RWPE1 (cell line): ENCODE measurements at places on chromosomes 12 and 14.

- no peak for DNase-seq
Measured at GRCh38 chr14:24613747-24614146, 4.3 kb upstream of the GZMH start.

DNA sequence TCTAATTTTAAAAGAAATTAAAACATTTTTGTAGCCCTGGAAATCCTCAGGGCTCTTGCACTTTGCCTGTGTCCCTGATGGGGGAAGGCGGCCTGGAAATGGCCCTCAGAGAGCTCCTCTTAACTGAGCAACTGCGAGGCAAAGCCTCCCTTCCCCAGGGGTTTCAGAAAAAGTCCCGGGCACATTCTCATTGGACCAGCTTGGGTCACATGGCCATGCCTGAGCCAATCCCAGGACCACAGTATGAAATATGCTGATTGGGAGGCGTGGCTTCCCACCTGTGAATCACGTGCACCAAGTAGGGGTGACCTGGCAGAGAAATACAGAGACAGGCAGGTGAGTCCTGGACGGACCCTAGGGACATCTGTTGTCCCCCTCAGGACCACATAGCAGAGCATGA, 90.4 kb upstream of the SFSWAP start:
- no peak for DNase-seq

GRCh38 chr12:32451816-32452215, 52.5 kb downstream of the FGD4 start:
- DNase-seq, result no peak

DNA sequence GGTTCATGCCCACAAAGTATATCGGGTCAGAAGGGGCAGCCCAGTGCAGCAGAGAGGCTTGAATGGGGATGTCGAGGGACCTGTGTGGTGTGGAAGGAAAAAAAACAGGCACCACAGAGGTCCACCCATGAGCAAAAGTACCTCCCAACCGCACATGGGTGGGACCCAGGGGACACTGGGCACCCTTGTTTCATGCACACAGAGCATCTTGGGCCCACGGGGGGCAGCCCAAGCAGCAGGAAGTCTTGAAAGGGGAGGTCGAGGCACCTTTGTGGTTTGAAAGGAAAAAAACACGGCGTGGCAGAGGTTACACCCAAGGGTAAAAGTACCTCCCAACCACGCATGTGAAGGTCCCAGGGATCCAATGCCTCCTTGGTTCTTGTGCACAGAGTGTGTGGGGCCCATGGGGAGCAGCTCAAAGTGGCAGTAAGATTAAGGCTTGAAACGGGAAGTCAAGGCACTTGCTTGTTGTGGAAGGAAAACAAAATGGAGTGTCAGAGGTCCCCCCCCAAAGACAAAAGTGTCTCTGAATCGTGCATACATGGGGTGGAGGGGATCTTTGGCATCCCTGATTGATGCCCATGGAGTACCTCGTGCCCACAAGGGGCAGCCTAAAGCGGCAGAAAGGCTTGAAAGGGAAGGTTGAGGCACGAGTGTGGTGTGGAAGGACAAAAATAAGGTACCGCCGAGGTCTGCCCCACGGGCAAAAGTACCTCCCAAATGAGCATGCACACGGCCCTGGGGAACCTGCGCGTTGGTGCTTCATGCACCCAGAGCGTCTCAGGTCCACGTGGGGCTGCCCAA, 575.5 kb downstream of the ALG10 start:
- no peak for DNase-seq

- DNase-seq, result no peak
Measured at GRCh38 chr14:104201063-104201462, 62.7 kb downstream of the KIF26A start.

GRCh38 chr12:124916374-124917134, 2.1 kb upstream of the UBC start:
- DNase-seq, result no peak

DNA sequence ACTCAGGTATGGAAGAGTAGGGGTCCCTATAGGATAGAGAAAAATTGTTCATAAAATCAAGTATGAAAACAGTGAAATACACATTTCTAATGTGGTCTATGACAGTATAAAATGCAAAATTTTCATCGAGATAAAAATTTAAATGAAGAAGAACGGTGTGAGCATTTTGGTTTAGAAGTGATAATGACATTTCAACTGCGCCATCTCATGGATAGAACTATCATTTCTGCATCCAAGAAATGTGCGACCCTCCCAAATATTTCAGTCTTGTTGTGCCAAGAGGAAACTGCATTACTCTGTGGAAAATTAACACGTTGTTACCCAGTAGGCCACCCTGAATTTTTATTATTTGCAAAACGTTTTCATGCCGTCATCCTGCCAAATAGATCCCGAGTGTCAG, 108.8 kb downstream of the CRACR2A start:
- DNase-seq, result no peak

DNA sequence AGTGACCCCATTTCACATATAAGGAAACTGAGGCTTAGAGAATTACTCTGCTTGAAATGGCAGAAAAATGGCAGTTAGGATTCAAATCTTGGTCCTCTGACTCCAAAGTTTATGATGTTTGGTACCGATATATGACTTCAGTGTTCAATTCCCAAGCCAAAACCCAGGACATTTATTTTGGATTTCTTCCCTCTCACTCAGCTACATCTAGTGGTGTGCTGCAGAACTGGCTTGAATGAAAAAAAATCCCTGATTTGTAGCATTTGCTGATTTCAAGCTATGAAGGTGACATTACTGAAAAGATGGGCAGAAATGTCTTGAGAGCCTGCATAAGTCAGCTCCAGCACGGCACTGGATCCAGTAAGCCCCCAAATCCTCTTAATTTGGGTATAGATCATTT, 106.4 kb downstream of the EFCAB11 start:
- DNase-seq, result no peak

GRCh38 chr14:21912367-21912766, 238.7 kb upstream of the OR4E1 start:
- DNase-seq, result no peak

GRCh38 chr12:2120982-2121758, 68.4 kb downstream of the CACNA1C start:
- no peak for DNase-seq

DNA sequence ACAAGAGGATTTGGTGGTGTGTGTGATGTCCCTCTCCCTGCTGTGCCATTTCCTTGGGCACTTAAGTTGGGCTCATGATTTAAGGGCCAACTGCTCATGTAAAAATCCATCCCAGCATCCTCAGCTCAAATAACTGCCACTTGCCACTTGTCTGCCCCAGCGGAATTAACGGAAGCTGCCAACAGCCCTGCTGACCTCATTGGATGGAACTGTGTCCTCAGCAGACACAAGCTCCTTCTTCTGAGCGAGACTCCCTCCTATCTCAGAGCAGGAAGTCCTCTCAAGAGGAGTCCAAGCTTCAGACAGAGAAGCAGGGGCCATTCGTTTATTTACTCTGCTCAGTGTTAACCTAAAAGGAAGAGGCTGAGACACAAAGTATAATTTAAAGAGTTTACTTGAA, 29.6 kb upstream of the PRMT8 start:
- DNase-seq, result no peak

GRCh38 chr14:67480011-67480410, 8.5 kb downstream of the TMEM229B start:
- no peak for DNase-seq

DNA sequence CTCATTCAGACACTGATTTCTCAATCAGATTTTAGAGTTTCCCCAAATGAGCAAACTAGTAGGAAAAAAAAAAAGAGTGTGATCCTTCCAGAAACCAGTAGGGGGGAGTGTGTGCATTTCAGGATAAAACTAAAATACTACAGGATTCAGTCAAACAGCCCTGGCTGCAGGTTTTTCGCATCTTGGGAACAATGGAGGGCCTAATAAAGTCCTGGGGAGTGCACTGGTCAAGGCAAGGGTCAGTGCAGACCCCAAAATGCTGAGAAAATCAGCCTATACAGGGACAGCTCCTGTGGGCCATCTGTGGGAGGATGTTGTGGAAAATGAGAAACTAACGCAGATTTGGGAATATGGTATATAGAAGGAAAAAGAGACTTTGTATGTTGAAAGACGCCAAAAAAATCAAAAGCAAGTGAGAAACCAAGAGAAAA, 22.2 kb upstream of the ABCD4 start:
- peak; percentile 71 for DNase-seq

GRCh38 chr12:124660851-124661250, 93.4 kb upstream of the NCOR2 start:
- DNase-seq, result no peak

GRCh38 chr12:58860056-58860787, 60.1 kb downstream of the LRIG3 start:
- no peak for DNase-seq

DNA sequence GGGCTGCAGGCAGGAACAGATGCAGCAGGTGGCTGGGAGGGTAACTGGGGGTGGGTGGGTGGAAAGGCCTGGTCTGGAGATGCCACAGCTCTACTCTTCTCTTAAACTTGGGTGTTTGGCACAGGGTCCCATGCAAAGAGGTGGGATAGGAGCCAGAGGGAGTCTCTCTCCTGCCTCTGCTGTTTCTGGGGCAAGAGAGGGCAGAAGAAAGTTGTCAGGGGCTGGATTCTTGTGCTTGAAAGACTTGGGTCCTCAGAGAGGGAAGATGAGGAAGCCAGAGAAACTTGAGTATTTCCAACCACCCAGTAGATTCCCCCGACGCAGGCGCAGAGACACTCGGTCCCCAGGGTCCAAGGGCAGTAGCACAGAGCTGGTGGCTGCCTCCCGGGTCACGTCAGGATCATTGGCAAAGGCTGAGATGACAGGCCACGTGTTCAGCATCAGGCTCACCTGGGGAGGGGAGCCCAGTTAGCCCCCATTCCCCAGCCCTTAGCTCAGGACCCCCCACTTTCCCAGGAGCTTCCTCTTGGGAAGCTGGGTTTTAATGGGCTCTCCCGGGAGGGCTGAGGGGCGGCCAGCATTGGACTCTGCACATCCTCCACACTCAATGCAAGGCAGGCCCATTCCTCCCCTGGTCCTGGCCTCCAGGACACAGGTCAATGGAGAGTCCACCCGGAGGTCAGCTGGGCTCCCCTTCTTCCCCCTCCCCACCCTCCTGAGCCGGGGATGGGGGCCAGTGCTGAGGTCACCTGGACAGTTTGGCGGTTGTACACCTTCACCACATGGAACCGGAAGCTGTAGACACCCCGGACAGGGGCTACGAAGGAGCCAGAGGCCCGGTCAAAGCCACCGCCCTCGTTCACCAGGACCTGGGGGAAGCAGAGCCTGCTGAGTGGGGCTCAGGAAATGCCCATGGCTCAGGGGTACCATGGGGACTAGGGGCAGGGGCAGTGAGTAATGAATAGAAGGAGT, 1.6 kb downstream of the CBLN3 start:
- no peak for DNase-seq

- peak; percentile 50 for DNase-seq
Measured at GRCh38 chr12:67698672-67699581, 50.4 kb downstream of the DYRK2 start.

- no peak for DNase-seq
Measured at GRCh38 chr14:24367514-24368211, at the start of gene NFATC4. TSS of gene NFATC4 (plus strand) at chr14:24368184. CDS start at chr14:24368341, 157 bp downstream.

DNA sequence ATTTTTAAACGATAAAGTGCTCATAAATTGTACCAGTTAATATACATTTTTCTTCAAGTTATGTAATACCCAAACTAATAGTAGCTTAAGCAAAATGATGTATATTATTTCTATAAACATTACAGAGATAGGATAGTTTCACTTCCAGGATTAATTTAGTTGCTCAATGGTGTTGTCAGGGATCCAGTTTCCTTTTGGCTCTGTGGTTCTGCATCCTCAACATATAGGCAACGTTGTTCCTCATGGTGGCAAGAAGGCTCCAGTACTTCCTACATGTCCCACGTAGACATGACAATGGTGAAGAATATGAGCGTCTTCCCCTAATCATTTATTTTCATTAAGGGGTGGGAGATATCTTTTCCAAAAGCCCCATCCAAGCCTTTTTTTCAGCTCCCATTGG, 60.7 kb upstream of the DCD start:
- DNase-seq, result no peak

DNA sequence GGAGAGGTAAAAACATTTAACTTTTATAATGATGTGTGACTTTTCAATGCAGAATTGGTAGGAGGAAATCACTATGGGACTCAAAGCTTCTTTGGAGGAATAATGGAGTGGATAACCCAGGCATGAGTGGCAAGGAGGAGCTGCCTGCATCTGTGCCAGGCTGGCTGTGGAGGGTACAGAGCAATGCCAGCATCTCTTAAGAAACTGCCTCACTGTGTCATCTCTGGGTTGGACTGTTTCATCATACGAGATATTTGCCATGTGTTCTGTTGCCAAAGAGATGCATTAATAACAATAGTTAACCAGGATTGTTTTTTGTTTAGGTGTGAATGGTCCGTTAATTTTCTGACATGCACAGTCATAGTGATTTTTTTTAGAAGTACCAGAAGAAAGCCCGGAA, 183.7 kb upstream of the NTF3 start:
- no peak for DNase-seq

DNA sequence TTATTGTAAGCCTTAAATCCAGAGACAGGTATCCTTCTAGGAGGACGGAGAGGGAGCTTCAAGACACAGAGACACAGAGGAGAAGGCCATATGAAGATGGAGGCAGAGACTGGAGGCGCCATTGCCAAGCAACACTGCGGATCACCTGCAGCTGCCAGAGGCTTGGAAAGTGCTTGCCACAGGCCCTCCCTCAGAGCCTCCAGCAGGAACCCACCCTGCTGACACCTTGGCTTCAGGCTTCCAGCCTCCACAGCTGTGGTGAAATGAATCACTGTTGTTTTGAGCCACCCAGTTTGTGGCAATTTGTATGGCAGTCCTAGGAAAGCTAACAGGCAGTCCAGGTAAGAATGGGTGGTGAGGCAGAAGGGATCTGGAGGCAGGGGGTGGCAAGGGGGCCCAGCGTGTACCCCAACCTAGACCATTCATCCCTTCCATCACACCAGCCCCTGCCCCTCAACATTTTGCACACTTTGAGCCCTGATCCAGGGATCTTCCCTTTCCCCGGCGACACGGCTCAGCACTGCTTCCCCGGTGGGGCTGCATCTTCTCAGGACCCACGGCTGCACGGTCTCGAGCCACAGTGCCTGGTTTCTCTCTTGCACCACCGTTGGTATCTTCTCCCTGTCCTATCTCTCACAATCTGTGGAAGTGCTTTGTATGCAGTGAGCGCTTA, 22.3 kb upstream of the BCDIN3D start:
- DNase-seq, result no peak

DNA sequence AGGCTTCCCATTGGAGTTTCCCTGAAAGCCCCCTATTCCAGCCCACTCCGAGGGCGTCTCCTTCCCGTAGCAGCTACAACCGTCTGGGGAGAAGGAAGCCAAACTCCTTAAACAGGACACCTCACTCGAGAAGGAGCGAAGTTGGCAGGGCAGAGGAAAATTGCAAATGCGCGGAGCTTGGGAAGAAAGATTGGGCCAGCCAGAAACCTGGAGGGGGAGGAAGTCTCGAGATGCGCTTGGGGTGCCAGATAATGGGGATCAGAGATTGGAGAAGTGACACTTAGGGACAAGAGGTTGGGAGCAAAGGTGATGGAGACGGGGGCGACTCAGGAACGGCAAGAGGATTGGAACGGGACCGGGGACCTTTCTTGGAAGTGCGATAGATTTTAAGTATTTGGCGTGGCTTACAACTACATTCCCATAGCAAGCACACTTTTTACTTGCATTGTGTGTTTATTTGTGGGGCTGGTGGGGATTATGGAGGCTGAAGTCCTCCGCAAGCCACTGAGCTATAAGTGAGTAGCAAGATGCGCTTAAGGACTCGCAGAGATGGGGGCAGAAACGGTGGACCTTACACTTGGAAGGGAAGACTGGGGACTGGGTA, 926 bp downstream of the HRK start:
- no peak for DNase-seq
